ENCODE measurements at places on chromosomes 2 and 18.

- no peak for DNase-seq
These were observed 164.3 kb downstream of the NEDD4L start for GRCh38 chr18:58208207-58208932.

- no peak for DNase-seq
These were observed 192.7 kb downstream of the STK39 start for GRCh38 chr2:168054657-168055056.

DNA sequence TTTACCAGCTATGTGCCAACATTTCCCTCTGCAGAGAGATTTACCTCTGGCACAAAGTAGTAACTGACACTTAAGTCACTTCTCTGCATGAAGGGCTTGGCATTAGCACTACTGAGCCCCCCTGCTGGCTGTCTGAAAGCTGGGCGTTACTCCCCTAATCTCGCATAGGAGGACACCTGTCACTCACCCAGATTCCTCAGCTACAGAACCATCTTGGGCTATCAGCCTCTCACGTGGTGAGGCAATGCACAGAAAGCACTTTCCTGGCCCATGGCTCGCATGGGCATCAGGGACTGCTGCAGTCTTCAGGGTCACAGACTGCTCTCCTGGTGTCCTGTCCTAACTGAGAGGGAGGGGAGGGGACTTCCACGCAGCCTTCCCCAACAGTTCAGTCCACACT lies 12.0 kb downstream of the SERPINE2 start:
- no peak for DNase-seq

DNA sequence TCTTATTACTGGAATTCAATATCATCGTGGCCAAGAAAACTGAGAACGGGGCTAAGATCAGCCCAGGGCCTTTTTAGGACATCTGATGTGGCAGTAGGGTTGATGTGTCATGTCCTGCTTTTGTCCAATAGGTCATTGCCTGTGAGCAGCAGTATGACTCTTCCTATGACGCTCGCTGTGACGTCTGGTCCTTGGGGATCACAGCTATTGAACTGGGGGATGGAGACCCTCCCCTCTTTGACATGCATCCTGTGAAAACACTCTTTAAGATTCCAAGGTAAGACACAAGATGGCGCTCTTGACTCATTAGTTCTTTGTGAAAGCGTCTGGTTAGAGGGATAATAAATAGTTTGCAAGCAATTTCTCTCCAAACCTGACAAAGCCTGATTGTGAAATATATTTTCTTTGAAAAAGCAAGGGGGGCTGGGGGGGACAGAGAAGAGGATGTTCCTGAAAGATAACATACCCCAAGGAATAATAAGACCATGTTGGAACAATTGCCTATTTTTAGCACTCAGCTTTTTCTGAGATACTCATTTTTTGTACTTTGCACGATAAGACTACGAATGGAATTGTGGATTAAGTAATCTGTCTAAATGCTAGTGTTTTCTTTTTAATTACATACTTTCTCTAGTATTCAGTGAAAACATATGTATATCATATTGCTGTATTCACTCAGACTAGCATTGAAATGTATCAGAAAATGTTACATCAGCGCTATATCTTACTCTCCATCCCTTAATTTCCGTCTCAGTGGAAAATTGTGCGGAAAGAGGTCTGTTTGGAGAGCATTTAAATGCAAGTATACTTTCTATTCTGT lies 58.1 kb downstream of the MYO3B start:
- DNase-seq: peak; percentile 50

DNA sequence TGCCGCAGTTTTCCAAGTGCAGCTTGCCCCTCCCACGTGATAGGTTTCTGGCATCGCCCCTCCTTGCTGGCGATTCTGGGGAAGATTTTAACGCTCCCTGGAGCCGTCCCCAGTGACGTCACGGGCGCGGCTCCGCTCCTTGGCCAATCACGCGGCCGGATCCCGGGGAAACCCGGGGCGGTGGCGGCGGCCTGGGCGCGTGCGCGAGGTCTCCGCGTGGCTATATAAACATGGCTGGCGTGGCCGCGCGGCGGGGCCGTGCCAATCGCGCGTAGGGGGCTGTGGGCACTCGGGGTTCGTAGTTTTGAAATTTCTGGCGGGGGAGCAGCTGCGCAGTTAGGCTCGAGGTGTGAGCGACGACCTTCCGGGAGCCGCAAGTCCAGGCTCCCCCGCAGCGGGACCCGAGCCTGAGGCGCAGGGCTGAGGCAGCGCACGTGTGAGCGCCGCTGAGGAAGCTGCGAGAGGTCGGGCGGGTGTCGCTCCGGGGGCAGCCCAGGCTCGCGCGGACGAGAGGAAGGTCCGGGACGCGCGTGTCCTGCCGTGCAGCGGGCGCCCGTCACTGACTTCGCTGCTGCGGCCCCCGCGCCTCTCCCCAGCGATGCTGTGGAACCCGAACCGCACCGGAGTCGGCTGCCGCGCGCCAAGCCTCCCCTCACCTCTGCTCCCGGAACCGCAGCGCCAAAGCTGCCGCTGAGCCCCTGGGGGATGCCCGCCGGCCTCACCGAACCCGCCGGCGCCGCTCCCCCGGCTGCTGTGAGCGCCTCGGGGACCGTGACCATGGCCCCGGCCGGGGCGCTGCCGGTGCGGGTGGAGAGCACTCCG lies at the start of gene TAF4B:
Gene TAF4B (plus strand): TSS at position 217 of the 822 bp plus-strand sequence. CDS start 489 bp downstream, at position 706.
- DNase-seq: peak; percentile 94

GRCh38 chr18:48430150-48430549 lies 21.0 kb upstream of the ZBTB7C start:
- no peak for DNase-seq

- DNase-seq: no peak
These were observed 162.4 kb downstream of the DSEL start for GRCh38 chr18:67354091-67354490.

DNA sequence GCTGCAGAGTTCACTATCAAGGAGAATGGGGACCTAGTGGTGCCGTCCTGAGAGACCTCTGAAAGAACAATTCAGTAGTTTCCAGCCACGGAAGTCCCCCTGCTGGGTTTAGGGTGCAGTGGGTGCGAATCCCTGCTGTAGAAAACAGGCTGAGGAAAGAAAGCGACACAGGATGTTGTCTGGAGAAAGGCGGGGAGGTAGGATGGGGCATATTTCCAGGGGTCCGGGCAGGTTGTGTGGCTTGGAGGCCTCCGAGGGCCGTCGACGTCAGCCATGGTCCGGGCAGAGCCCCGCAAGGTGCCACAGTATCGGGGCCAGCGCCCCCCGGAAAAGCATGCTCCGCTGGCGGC lies 807 bp upstream of the CREB1 start:
- DNase-seq: peak; percentile 49

DNA sequence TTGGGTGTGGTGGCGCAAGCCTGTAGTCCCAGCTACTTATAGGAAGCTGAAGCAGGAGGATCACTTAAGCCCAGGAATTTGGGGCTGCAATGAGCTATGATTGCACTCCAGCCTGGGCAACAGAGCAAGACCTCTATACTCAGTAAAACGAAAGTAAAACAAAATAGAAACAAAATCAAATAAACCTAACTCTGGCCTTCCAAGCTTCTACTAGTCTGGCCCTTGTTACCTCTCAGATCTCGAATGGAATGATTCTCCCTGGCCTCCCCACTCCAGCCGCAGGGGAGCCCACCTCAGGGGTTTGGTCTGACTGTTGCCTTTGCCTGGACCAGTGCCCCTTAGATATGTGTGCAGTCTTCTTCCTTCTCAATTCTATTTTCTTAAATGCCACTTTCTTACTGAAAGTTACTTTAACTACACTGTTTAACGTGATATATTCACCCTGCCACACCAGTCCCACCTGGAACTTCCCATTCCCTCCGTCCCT lies 160.0 kb upstream of the GCFC2 start:
- no peak for DNase-seq

DNA sequence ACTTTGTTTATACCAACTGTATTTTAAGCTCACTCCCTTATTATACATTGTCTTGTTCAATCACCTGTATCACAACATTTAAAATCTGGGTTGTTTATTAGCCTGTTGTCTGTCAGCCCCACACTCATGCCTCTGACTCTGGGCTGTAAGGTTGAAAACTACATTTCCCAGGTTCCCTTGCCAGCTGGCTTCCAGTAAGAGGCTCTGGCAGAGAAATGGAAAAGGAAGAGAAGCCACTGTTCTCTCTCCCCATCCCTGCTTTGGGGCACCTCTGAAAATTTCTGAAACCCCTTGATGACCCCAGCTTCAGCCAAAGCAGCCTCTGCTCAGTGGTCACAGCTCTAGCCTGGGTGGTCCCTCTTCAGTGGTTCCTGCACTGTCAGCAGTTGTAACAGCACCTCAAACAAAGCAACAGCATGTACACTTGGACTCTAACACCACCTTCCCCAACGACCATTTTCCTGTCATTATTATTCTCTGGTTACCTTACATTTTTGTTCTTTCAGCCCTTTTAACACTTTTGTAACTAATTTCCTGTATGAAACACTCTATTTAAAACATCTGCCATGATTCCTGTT lies 108.9 kb upstream of the LGALSL start:
- DNase-seq: no peak

DNA sequence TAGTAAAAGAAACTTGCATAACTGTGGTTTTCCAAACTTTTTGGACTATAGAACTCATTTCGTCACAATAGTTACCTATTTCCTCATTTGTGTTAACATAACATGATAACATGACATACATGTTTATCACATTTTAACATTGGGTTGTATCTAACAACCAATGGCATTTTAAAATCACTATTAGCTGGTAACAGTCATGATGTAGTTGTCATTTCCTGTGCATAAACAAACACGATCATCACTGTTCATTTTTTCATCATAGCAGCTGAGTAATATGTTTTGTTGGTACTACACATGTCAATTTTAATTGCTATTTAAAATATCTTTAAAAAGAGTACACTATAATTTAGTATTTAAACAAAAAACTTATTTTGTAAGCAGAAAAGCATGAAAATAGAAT lies 402.4 kb downstream of the SATB2 start:
- DNase-seq: no peak

DNA sequence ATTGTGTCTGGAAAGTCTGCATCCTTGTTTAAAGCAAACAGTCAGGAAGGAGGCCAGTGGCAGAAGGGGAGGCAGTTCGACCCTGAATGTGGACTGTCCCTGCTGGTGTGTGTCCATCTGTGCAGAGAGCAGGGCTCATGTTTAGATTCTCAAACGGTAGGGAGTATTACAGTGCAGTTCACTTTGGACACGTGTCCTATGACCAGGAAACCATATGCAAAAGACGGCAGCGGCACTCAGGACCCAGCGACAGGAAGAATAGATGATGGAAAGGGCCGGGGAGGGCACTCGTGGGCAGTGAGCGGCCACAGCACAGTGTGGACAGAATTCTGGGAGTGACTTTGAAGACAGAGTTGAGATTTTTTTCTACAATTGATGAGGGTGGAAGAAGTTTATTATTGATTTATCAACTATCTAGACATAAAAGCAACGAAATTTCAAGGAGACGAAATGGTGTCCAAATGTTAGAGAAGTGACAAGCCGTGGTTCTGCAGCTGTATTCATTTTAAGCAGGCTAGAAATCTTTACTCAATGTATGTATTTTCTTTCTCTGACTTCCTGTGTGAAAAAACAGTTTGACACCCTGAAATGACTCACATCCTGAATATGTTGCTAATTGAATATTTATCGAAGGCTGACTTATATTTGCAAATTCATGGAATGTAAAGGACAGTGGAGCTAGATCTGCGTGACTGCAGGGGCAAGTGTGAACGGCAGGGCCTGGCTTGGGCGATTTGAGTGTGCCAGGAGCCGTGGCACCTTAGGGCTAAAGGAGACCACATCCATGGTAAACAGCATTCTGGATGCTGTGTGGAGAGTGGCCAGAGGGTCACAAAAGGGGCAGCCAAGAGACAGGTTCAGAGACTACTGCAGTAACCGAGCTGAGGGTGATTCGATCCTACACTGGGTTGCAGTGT lies 214.2 kb downstream of the PTGR3 start:
- DNase-seq: no peak

GRCh38 chr2:212424082-212424481 lies 114.5 kb downstream of the ERBB4 start:
- no peak for DNase-seq

DNA sequence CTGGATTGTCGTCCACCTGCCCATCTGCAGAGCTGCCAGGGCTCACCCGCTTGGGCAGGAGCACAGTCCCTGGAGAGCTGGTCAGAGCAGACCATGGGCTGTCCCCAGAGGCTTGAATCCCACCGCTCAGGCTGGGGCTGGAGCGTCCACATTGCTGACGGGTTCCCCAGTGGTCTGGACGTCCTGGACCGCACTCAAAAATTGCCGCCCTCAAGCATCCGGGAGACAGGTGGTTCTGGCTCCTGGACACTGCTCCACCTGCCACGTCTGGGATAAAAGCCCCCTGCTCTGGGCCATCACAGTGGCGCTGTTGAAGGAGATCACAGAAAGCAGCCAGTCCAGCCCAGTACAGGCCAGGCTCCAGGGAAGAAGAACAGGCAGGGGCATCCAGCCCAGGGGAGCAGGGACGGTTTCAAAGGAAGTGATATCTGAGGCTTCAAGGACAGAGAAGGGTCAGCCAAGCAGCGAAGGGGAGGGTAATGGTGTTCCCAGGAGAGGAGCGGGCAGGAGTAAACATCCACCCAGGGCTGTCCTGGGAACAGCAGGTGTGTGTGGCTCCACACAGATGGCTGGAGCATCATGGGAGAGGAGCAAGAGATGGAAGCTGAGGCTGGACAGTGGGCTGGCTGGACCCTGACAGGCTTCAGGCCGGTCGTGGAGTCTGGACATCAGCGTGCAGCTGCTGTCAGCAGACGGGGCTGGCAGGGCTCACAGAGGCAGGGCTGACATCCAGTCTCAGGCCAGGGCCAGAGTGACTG lies 21.9 kb upstream of the ID2 start:
- DNase-seq: no peak

GRCh38 chr2:188318161-188318749 lies 26.6 kb downstream of the GULP1 start:
- DNase-seq: no peak

DNA sequence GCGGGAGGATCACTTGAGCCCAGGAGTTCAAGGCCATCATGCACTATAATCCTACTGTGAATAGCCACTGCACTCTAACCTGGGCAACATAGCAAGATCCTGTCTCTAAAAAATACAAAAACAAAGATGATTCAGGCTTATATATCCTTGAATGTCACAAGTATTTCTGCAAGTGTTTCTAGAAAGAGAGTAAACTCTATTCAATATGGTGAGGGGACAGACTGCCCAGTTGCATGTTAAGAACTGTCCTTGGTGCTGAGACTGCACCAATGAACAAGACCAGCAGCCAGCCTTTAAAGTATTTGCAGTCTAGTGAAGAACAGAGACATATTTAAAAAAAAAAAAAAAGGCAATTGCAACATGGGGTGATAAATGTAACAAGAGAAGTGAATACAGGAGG lies 16.4 kb downstream of the MAP3K19 start:
- no peak for DNase-seq

GRCh38 chr2:190720276-190720675 lies 71.4 kb downstream of the NAB1 start:
- DNase-seq: no peak

DNA sequence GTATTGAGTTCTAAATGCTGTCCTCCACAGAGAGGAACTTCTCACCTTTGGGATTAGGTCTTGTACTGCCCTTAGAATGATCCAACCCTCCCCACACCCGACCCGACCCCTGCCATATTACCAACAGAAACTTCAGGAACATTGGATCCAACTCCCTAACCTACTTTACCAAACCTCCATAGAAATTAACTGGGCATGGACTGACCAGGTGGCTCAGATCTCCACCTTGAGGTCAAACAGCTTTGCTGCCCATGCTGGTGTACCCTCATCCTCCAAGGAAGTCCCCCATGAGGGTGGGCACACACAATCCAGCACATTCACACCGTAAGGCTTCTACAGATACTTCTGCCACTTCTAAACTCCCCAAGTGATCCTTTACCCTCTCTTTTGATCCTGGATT lies 21.5 kb downstream of the NFE2L2 start:
- DNase-seq: no peak

- DNase-seq: no peak
These were observed 31.8 kb downstream of the BCL2 start for GRCh38 chr18:63287691-63288220.

- no peak for DNase-seq
These were observed 524.0 kb upstream of the ID2 start for GRCh38 chr2:8157621-8158430.

All from hematopoietic multipotent progenitor cell treated with erythropoietin and hydrocortisone succinate and interleukin-3 and kit ligand, for 17 days (in vitro differentiated cells).